ENCODE measurements at places on chromosomes 12 and 14.

DNA sequence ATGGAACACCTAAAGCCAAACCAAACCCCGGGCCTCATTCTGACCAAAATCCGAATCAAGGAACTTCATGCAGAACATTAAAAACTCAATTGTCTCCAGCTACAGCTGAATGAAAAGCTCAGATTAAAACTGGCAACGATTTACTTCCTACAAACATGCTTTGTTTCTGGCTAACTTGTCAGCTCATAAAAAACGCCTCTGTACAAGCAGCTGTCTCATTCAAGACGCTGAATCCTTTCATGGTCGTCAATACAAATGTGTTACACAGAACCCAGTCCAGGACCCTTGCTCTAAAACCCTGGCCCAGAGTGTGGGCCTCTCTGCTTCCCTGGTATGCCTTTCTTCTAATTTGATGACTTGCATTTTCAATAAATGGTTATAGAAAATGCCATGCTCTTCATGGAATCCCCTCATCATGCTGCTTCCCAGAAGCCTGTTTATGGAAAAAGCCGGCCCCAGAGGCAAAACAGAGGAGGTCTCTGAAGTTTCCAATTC, 183.1 kb downstream of the PHLDA1 start:
- DNase-seq: no peak

DNA sequence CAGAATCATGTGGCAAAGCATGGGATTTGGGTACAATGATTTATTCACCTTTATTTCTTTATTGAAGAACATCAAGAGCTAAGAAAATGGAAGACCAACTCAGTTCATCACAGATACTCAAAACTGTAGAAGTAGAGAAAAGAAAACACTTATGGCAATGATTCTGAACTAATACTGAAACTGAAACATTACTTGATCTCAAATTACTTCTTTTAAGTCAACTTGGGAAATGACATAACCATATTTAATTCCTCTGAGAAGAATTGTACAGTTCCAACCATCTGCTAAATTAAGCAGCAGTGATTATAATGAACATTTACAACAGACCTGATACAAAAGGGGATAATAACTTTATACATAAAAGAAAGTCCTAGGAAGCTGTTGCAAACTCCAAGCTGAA, 466.5 kb downstream of the TMTC2 start:
- no peak for DNase-seq

DNA sequence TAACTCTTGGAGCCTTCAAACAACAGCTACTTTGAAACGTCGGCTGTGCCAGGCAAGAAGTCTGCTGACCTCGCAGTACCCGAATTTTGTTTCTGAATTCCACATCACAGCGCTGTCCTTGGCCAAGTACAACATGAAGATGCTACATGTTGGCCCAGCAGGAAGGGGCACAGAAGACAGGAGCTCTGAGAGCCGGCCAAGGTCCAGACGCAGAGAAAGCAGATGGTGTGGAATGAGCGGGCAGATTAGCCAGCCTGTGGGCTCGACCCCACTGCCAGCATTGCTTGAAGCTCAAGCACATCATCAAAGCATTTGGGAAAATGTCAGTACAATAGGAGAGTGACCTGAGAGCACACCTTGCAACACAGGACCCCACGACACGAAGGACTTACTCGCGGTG, 64.5 kb downstream of the FZD10 start:
- no peak for DNase-seq

- no peak for DNase-seq
Observed at GRCh38 chr14:66099931-66100330, 386.2 kb upstream of the CCDC196 start.
